ENCODE measurements at places on chromosomes 2 and 18.

DNA sequence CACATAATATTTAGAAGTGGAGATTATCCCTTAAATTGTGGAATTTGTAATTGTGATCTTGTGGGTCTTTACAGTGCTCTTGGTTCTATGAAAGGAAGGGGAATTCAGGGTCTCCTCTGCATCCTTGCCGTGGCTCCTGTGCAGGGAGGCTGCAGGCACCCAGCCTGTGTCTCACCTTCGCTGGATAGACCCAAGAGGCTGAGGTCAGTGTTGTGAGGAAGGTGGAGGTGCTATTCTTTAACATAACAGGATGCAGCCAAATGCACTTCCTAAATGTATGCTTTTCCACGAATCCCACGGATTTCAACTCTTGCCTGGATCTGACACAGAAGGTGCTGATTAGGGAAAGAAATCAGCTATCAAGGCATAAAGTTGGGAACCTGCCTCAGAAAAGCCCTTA lies 69.5 kb downstream of the TMEM18 start:
- no peak for DNase-seq

- no peak for DNase-seq
These were observed 110.4 kb downstream of the PLCL1 start for GRCh38 chr2:197914778-197915177.

DNA sequence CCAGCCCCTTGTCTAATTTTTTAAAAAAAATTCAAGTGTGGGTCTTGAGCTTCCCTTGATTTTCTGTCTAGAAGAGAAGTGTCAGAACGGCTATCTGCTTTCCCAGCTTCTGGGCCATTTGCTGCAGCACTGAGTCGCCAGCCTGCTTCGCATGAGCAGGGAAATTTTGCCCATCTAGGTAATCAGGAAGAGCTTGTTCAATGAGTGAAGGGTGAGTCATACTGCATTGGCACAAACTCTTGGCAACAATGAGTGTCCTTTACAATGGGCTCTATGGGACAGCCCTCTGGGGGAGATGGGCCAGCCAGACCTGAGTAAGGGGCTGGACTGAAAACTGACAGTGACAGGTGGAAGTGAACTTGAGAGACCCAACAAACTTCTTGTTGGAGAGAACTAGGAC lies 2.4 kb upstream of the RNF144A start:
- DNase-seq, result no peak

DNA sequence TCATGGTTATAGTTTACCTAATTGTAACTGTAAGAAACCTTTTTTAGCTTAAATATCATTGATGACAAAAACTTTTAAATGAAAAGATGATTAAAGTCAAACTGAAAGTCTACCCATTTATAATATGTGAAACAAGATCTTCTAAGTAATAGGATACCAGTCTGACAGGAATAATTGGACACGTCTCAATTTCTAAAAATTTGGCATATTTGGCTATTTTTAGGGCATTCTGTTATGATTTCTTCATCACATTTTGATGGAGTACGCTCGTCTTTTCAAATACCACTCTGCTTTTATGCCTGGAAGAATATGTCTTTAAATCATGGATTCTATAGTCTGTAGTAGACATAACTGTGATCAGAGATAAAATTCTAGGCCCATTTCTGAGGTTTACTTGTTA lies 1.3 kb downstream of the R3HDM1 start:
- DNase-seq, result no peak

DNA sequence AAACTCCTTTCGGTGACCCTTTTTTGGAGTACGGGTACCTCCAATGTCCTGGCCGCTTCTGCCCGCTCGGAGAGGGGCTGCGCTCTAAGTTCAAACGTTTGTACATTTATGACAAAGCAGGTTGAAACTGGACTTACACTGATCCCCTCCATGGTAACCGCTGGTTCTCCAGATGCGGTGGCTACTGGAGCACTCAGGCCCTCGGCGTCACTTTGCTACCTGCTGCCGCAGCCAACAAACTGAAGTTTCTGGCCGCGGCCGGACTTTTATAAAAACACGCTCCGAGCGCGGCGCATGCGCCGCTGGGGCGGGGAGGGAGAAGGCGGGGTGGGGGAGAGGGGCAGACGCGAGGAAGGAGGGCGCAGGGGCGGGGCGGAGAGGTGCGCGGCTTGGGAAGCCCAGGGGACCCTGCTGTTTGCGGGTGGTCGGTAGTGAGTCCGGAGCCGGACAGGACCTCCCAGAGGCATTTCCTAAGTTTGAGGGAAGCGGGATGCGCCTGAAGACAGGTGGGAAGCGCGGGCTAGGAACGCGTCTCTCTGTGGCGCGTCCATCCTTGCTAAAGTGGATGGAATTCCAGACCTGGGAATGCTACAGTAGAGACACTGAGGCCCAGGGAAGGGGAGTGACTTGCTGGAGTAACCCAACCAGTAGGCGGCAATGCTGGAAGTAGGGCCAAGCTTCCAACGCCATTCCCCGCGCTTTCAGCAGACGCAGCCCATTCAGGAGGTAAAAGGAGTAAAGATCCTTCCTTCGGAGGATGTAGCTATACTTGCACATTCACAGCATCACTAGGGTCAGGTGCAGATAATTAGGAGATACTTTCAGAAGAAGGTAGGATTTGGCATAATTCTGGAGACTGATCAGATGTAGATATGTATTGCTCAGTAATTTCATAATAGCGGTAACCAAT lies at the start of gene CXCR4:
Gene CXCR4, minus strand, starts transcription at position 241 of the 910 bp plus-strand sequence. Its CDS starts 89 bp downstream, at position 152.
- peak; percentile 96 for DNase-seq

DNA sequence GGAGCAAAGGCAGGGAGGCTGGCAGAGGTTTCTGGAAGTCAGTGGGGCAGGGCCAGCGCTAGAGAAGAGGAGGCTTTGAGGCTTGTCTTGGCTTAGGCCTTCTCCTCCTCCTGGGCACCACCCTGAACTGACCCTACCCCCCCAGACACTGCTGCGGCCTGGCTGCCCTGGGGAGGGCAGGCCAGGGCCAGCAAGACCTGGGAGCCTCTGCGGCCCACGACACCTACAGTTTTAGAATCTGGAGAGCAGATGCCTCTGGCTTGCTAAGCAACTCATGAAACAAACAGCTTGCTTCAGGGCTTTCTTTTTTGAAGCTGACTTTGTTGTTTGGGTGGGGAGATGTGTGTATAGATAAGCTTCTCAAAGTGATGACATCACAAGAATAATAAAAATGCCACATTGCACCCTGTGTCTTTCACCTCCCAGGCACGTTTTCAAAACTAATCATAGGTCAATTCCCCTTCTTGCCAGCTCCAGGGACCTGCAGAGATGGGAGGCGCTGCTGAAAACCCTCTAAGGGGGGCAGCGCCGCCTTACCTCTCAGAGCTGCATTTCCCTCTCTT lies 46.2 kb upstream of the SMAD7 start:
- DNase-seq, result peak; percentile 73

DNA sequence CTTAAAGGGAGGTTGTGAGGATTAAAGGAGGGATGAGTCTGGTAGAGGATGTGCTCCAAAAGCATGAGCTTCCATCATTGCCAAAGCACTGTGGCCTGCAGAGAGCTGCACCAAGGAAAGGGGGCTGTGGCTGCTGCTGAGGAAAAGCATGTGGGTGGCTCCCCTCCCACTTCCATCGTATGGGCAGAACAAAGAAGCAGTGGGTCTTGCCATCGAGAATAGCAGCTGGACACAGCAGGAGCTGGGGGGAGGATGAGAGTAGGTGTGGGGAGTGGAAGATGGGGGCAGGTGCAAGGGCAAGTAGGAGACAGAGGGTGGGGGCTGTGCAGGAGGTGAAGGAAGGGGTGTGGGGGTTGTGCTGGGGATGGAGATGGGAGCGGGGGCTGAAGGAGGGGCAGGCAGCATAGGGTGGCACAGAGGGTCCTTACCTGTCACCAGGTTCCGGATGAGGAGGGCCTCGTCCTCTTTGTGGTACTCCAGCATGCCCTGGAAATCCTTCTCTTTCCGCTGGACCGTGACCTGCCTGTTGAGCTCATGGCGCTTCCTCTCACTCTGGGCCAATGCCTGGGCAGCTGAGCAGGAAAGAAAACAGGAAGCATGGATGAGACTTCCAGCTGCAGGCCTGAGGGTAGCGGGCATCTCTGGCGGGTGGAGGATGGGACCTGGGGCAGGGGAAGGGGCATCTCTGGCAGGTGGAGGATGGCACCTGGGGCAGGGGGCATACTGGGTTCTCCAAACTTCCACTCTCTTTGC lies 33.6 kb upstream of the ACAA2 start:
- DNase-seq, result no peak

DNA sequence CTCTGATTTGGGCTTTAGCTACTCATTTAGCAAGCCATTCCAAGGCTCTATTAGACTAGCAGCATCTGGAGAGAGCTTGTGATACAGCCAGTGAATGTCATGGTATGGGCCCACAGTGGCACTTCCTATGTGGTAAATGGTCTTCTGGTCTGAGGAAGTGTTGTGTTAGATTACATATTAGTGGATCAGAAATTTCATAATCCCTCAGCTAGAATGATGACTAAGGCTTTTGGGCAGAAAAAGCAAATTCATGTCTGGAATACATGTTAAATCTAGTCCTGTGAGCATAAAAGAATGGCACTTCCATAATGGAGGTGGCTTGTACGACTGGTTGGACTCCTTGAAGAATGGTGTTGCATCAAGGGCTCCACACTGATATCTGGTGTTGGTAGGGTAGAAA lies 436.8 kb upstream of the CWC22 start:
- no peak for DNase-seq

- no peak for DNase-seq
These were observed 263.7 kb upstream of the SPOPL start for GRCh38 chr2:138237667-138238384.

DNA sequence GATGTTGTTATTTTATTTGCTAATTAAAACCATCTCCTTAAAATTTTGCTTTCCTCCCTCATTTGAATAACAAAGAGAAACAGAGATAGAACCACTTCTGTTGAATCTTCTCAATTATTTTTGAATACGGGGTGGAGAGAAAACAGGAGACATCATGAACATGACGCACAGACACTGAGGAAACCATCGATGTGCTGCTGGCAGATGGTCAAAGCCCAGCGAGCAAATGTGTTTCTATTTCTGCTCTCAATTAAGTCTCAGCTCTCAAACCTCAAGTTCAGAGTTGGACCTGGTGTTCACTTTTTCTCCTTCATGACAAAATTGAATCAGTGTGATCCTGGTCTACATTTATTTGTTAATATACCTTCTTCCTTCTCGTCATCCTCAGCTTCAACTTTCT lies 36.1 kb upstream of the TWIST2 start:
- DNase-seq, result no peak

DNA sequence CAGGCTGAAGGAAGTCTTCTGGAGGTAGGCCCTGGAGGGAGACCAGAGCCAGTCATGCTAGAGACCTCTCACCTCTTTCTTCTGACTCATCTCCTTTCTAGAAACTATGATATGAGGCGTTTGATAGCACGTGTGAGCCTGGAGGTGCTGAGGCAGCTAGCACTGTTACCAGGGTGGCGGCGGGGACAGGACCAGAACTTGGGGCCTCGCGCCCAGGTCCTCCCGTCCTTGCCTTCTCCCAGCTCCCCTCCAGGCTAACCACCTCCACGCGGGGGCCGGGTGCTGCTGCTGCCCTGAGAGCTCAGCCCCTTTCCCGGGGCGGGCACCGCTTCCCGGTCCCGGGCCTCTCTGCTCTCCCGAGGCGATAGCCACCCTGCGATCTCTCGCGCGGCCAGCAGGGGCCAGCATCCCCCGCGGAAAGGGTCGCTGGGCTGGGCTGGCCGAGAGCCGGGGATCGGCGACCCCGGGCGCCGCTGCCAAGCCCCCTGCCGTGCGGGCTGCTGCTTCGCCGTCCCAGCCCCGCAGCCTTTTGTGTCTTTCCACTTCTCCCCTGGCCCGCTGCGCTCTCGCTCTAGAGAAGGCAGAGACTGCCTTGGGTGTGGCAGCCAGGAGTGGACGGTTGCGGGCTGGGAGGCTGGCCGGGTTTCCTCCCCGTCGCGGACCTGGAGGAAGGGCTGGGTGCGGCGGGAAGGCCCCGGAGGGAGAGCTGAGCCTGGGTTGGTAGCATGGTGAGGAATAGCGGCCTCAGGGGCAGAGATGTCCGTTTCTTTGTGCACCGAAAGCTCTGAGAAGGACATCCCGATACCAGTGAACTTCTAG lies 49.1 kb downstream of the TMEM17 start:
- peak; percentile 61 for DNase-seq

GRCh38 chr2:41329040-41329439 lies 718.8 kb upstream of the PKDCC start:
- DNase-seq, result no peak

GRCh38 chr2:241033336-241033987 lies 35.0 kb downstream of the SNED1 start:
- DNase-seq, result no peak

- no peak for DNase-seq
These were observed 168.1 kb upstream of the ID2 start for GRCh38 chr2:8513601-8514273.

DNA sequence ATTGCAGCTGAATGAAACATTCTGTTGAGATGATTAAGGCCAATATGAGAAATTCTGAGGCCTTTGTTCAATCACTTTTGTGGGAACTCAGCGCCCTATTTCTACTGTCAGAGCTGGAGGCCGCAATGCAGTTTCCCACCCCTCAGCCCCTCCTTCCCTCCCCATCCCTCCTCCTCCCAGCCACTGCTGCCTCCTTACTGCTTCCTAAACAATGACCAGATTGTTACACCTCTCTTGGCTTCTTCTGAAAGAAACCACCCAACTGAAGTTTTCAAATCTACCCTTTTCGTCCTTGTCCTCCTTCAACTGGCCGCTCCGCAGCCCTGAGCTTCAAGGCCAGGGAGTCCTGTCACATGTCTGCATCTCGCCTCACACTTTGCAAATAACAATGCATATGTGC lies 36.7 kb upstream of the MAPK4 start:
- DNase-seq, result no peak

- DNase-seq, result no peak
These were observed 246.1 kb upstream of the TNP1 start for GRCh38 chr2:217105733-217106649.

DNA sequence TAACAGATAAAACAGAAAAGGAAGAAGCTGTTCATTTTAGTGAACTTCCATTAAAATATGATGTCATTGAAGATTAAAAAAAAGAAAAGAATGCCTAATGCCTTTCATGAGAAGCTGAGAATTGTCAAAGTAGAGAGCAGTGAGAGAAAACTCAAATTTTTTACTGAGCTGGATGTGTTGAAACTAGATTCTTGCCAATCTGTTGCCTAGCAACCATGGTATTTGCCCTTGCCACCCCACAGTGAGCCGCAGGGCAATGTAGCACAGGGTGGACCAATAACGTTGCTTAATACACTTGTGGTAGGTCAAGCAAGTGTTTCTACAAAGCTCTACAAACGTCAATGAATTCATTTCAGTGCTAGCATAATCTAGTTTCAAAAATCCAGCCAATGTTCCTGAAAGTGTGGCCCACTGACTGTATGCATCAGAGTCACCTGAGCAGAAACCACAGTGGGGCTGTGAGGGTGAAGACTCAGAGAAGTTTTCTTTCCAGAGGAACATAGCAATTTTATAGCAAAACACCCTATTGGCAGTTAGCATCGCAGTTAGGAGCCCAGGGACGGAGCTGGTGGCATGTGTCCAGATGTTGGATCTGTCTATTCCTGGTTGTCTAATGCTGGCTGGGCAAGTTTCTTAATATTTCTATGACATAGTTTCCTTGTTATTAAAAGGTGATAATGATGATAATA lies 132.2 kb downstream of the DOCK10 start:
- peak; percentile 60 for DNase-seq
